NCI-H1048 (cell line): ENCODE measurements at places on chromosomes 2 and 18.

DNA sequence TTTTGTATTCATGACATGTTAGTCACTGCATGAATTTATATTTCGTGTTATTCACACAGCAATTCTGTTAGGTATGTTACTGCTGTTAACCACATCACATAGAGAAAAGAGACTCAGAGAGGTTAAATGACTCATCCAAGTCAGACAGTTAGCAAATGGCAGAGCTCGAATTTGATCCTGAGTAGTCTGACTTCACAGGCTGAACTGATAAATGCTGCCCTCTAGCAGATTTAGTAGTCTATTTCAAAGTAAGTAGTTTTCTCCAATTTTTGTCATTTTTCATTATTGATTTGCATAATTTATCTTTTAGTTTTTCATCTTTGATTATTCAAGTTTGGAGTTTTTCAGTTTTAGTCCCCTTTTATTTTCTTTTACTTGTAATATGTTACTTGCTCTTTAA is 58.3 kb downstream of the WDR7 start:
- DNase-seq = no peak

DNA sequence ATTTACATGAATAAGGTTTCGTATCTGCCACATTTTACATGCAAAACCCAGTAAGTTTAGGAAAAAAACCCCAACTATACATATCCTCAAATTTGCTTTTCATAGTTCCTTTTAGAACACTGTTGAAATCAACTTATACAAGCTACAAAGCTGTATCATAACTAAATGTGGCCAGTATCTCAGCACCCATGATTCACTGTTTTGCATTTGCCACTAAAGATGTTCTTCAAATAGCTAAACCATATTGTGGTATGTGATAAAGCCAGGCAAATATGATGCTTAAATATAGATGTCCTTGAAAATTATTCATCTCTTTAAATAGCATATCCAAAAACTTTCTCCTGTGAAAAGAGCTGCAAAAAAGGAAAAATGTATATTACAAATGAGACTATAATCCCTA is 29.9 kb downstream of the ROCK2 start:
- no peak for DNase-seq

- no peak for DNase-seq
These were observed 69.9 kb upstream of the FSIP2 start for GRCh38 chr2:185668710-185669109.

- no peak for DNase-seq
These were observed 695.1 kb upstream of the ACVR2A start for GRCh38 chr2:147149575-147150240.

GRCh38 chr2:162242586-162243280 is 512 bp downstream of the FAP start:
- DNase-seq = peak; percentile 10

DNA sequence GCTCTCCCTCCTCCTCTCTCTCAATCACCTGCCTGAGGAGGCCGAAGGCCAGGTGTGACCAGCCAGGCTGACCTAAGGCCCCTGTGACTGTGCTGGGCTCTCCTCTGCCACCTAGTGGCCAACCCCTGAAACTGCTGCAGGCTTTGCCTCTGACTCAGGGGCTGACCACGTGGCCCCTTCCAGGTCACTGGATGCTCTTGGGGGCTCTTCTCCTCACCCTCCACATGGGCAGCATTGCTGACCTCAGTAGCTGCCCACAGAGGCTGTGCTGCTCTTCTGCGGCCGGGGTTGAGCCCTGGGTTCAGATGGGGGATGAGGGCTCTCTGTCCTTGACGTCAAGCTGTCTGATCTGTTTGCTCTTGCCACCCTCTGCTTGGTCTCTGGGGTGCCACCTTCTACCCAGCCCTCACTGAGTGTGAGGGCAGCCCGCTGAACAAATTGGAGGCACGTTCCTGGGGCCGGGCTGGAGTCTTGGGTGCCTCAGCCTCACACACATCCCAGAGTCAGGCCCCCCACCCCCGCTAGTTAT is 122.7 kb downstream of the TWIST2 start:
- no peak for DNase-seq

GRCh38 chr2:239697399-239698164 is 296.8 kb upstream of the HDAC4 start:
- no peak for DNase-seq

GRCh38 chr2:233481368-233482142 is 85.0 kb downstream of the USP40 start:
- no peak for DNase-seq

DNA sequence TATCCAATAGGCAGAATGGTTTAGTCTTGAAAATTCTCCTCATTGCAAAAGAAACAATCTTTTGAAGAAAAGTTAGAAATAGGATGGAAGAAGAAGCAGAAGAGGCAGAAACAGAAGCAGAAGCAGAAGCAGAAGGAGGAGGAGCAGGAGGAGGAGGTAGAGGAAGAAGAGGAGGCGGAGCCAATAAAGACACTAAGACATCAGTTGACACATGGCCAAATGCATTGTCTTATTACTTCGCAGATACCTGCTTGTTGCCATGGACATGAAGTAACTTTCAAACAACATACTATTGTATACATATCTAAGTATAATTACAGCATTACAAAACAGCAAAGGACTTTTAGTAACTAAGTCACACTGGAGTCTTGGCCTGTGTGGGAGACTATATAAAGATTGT is 606.3 kb downstream of the METTL4 start:
- no peak for DNase-seq

DNA sequence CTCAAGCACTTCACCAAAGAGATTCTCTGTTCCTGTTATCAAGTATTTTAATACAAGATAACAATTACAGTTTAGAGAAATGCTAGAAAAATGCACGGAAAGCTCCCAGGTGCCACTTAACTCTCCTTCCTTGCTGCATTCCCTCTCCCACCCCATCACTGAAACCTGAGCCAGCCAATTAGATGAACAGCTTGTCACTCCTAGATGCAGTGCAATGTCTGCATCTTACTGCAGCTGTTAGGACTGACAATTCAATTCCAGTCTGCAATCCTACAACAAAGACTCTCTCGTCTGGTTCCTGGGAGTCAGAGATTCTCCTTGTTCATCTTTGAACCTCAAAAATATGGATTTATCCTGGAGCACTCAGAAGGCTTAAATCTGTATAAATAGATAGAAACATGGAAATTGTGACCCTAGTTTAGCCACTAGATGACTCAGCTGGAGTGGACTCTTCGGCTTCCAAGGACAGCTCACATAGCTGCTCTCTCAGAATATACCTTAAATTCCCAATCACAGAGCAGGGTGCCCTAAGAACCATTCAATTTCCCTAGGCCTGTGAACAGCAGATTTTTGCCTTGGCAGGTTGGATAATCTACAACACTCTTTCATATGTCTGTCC is 311.1 kb downstream of the NRXN1 start:
- DNase-seq = no peak

DNA sequence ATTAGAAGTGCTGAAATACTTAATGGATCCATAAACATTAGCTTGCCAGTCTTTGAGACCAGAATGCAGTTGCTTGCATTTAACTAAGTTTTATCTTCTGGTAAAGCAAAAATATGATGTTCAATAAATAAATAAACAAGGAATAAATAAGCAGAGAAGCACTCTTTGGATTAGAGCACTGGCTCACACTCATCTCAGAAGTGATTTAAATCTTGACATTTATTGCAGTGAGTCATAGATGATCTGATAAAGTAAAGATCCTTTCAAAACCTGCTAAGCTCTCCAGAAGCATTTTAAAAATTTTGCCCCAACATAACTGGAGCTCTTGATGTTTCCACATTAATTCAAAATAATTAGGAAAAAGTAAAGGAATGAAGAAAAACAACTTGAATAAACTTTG is 66.8 kb downstream of the KYNU start:
- DNase-seq = no peak

DNA sequence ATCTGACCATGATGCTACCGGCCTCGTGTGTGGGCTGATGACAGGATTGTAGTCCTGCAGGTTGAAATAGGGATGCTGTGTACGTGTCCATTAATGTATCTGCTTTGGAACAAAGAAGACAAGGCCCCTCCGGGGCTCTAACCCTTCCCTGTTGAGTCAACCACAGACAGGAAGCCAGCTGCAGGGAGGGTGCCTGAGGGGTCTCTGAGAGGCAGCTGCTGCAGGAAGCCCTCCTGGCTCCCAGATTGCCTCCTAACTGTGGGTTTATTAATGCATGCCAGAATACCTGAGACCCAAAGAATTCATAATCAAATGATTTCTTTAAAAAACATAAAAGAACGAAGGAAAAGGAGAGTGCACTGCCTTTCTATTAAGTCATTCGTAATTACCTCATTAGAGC is 140.4 kb downstream of the CELF4 start:
- no peak for DNase-seq

DNA sequence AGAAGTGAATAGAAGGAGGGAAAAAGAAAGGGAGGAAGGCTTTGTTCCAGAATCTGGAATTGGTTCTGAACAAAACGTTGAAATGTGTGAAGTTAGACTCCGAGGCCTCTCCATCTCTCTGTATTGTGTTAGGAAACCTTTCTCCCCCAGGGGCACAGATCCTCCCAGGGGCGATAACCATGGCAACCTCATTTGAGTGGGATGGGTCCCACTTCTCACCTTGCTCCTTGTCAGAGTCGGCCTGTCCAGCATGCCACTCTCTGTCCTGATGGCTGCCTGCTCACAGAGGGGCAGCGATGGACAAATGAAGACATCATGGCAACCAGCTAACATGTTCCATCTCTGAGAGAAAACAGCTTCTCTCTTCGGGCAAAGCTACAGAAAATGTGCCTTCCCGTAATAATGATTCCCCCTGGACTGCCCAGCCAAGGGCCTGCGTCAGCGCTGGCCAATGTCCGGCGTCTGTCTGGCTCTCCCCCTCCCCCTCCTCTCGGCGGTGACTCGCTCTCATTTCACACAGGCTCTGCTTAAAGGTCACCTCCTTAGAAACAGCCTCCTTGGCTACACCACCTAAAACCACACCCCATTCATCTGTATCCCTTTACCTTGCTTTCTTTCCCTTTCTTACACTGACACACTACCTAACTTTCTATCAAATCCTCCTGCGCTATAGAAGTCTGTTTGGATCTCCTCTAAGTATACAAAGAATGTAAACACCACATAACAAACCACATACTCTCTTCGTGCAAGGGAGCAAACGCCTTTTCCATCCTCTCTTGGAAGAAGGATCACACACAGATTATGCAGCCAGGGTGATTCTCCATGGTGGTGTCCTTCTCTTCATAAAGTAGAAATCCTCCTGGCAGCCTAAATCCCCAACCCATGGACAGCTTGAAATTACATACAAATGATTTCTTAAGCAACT is 32.1 kb upstream of the TTC39C start:
- no peak for DNase-seq

DNA sequence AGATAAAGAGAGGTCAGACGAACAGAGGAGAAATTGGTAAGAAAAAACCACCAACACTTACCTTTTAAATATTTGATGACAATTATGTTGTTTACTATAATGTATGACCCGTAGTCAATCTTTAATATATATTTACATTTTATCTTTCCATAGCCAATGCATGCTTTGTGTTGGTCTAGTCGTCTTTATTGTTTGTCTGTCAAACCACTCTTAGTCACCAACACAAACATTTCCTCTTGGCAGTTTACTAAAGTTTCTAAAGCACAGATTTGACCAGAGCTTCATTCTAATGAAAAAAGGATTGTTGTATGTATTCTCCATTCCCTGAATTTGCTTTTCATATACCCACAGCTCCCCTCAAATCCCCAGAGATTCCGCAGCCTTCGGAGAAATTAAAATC is 784.7 kb upstream of the PIK3C3 start:
- no peak for DNase-seq

DNA sequence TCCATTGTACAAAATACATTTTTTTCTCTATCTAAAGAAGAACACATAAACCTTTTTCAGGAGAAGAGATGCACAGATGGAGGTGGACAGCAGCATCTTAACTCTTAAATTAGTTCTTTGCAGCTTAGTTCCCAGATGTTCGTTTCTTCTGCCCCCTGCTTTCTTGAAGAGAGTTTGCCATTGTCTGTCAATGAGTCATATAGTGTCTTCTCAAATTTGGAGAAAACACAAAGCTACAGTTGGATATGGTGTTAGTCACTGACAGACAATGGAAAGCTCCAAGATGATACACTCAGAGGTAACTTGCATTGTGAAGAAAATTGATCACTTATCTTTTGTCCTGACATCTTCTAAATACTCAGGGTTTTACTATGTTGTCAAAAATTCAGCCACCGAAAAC is 48.8 kb upstream of the TMEFF2 start:
- no peak for DNase-seq

DNA sequence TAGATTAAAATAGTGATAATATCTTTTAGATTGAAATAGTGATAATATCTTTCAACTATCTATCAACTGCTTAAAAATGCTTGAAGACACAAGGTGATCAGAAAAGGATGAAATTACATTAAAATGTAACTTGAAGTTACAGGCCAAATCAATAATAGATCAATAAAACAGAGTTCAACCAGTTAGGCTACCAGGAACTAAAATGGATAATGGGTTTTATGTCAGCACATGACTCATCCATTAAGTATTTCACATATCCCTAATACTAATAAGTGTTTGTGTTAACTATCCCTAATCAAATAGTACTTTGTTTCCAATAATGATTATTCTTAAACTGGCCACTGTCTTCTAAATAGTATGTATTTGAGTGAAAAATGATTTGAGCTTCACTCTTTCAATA is 33.7 kb downstream of the CERKL start:
- no peak for DNase-seq

- no peak for DNase-seq
These were observed 5.8 kb downstream of the HTRA2 start for GRCh38 chr2:74535440-74535965.

GRCh38 chr2:187445051-187445450 is 3.0 kb downstream of the CALCRL start:
- DNase-seq = no peak

GRCh38 chr18:68779169-68779568 is 18.7 kb upstream of the CCDC102B start:
- DNase-seq = no peak

- no peak for DNase-seq
These were observed 8.5 kb downstream of the PSMD14 start for GRCh38 chr2:161316701-161317100.

DNA sequence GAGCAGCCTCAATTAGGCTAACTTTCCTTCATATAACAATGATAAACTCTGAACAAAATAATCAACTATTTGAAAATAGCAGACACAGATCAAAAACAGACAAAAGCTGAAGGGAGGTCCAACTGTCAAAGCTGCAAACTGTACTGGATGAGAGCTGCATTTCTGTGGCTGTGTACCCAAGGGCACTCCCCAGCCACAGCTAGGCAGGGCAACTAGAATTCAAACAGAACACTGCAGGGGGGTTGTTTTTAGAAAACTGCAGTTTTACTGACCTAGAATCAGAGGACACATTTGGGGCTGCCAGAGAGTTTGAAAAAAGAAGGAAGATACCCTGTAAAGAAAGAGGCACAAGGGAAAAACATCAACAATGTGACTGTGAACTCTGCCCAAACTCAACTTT is 56.8 kb downstream of the SMAD2 start:
- no peak for DNase-seq

- DNase-seq = no peak
These were observed 32.6 kb upstream of the SLC40A1 start for GRCh38 chr2:189613077-189613636.

DNA sequence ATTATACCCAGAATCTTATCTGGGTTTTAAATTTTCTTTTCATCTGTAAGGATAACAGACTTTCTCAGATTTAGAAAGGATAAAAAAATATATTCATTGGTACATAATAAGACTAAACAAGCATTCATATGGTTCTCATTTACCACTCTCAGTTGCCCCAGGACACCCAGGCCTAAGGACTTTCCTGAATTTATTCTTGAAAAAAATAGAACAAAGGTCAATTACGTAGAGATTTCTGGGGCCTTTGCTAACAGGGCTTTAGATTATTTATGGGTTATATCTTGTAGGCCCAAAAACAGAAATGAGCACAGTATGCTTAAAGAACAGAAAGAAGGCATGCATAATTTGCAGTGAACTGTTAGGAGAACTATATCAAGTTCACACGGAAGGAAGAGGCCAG is 269.0 kb upstream of the COL3A1 start:
- DNase-seq = no peak
